ENCODE measurements at places on chromosomes 1 and 21. TPM values are rescaled to one million over a fixed set of nuclear protein-coding genes. Genes with fewer than 3 reads are reported as not detected.

PPT1 gene
- 79.6 TPM for total RNA-seq

TRIM45 gene
- 23.3 TPM for total RNA-seq

TEKT2 gene
- total RNA-seq, result 9.6 TPM

GJA5 gene
- total RNA-seq, result 0.58 TPM

GBP5 gene
- total RNA-seq, result 0.56 TPM

FCAMR gene
- not detected for total RNA-seq

GBP4 gene
- 1.2 TPM for total RNA-seq

C1orf167 gene
- 0.40 TPM for total RNA-seq

EFNA1 gene
- 26.1 TPM for total RNA-seq

ZSCAN20 gene
- 8.6 TPM for total RNA-seq

KRTAP19-3 gene
- total RNA-seq, result not detected

MMEL1 gene
- 1.1 TPM for total RNA-seq

SPRR2G gene
- total RNA-seq, result not detected

FUBP1 gene
- 220 TPM for total RNA-seq

NBPF1 gene
- 97.5 TPM for total RNA-seq

HUNK gene
- total RNA-seq, result 11.3 TPM

AMY2A gene
- total RNA-seq, result not detected

FAAP20 gene
- total RNA-seq, result 73.8 TPM

SIM2 gene
- total RNA-seq, result 14.8 TPM

MMP23B gene
- total RNA-seq, result 6.8 TPM

OVAAL gene
- not detected for total RNA-seq

RPAP2 gene
- 31.9 TPM for total RNA-seq

SLC22A15 gene
- 3.4 TPM for total RNA-seq

ARTN gene
- 7.2 TPM for total RNA-seq

STPG1 gene
- 8.7 TPM for total RNA-seq

OLIG2 gene
- total RNA-seq, result 1.4 TPM

NTNG1 gene
- 8.0 TPM for total RNA-seq

S100A2 gene
- total RNA-seq, result 0.75 TPM

UBL4B gene
- total RNA-seq, result not detected

ST6GALNAC5 gene
- 36.6 TPM for total RNA-seq

TMPRSS15 gene
- 4.1 TPM for total RNA-seq

CHIT1 gene
- not detected for total RNA-seq

ZNF678 gene
- total RNA-seq, result 10.7 TPM

NIBAN1 gene
- total RNA-seq, result 3.5 TPM

TP73 gene
- 1.6 TPM for total RNA-seq

CFAP141 gene
- not detected for total RNA-seq

FHAD1 gene
- total RNA-seq, result 3.8 TPM

FAM72C gene
- 0.86 TPM for total RNA-seq

Data from type B pancreatic cell (in vitro differentiated cells).